ENCODE measurements at places on chromosomes 1 and 21.
A peak's percentile ranks its signal among the peaks of the same experiment; 100 is the strongest.

- no peaks in the 10 kb centered on the region for H3K4me1 ChIP-seq
- H3K4me3 ChIP-seq = no peak overlapping the region
- DNase-seq = no peak
- H3K27me3 ChIP-seq = no peaks in the 10 kb centered on the region
- H3K27ac ChIP-seq = no peak overlapping the region
- H3K36me3 ChIP-seq = no peaks in the 10 kb centered on the region
Observed at GRCh38 chr1:239879321-239880170, 212.1 kb upstream of the FMN2 start.

- no peak overlapping the region for H3K4me3 ChIP-seq
- no peaks in the 10 kb centered on the region for H3K36me3 ChIP-seq
- no peak for DNase-seq
- H3K27ac ChIP-seq = no peak overlapping the region
Observed at GRCh38 chr1:113405573-113405972, 15.3 kb downstream of the MAGI3 start.

- H3K27me3 ChIP-seq = peaks cover 7% of the 10 kb centered on the region
- no peak for DNase-seq
- H3K4me3 ChIP-seq = no peak overlapping the region
- H3K27ac ChIP-seq = no peak overlapping the region
Observed at GRCh38 chr1:226454349-226454748, 46.5 kb upstream of the PARP1 start.

DNA sequence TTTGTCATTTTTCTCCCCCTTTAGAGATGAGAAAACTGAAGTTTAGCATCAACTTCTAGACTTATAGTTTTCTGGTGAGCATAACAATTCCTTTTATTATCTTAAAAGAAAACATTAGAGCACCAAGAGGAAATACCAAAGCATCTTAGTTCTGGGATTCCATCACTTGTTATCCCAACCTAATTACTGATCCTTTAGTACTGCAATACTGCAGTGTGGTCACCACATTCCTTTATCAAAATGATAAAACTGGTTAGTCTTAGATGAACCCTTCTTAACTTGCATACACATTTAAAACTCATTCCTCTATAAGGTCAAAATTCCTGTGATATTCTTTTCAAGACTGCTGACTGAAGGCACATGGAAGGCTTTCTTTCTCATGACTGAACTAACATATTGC is 23.1 kb downstream of the SOD1 start:
- H3K27me3 ChIP-seq = no peaks in the 10 kb centered on the region
- H3K4me3 ChIP-seq = no peak overlapping the region
- H3K4me1 ChIP-seq = no peaks in the 10 kb centered on the region
- no peak for DNase-seq
- H3K27ac ChIP-seq = no peak overlapping the region

GRCh38 chr1:3070644-3071564 is 1.9 kb downstream of the PRDM16 start:
- no peak for DNase-seq
- no peak overlapping the region for H3K4me3 ChIP-seq
- H3K27ac ChIP-seq = no peak overlapping the region
- no peaks in the 10 kb centered on the region for H3K36me3 ChIP-seq

- H3K4me1 ChIP-seq = no peaks in the 10 kb centered on the region
- no peak for DNase-seq
- H3K27me3 ChIP-seq = peaks cover 11% of the 10 kb centered on the region
- H3K27ac ChIP-seq = no peak overlapping the region
- no peak overlapping the region for H3K4me3 ChIP-seq
Observed at GRCh38 chr1:16026723-16027484, 5.1 kb downstream of the CLCNKA start.

DNA sequence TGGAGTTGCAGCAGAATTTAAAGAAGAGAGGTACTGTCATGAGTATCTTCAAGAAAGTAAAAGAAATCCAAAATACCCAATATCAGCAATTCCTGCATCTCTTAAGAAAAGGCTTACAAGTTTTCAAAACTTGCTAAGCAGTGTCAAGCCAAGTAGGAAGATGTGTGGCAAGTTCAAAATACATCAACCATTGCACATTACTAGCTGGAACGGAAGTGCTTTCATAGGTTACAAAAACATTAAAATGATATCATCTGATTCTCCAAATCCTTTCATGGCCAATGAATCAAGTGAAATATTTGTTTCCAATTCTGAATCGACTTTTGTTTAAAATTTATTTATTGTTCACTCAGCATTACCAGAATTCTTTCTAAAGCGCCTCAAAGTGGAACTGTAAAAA is 5.7 kb upstream of the ABCA4 start:
- no peak overlapping the region for H3K4me3 ChIP-seq
- no peaks in the 10 kb centered on the region for H3K36me3 ChIP-seq
- peaks cover 4% of the 10 kb centered on the region for H3K27me3 ChIP-seq
- H3K27ac ChIP-seq = no peak overlapping the region

DNA sequence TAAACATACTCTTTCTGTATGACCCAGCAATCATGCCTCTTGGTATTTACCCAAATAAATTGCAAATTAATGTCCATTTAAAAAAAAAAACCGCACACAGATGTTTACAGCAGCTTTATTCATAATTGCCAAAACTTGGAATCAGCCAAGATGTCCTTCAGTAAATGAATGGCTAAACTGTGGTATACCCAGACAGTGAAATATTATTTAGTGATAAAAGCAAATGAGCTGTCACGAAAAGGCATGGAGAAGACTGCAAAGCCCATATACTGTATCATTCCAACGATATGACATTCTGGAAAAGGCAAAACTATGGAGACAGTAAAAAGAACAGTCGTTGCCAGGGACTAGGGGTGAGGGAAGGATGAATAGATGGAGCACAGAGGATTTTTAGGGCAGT is 77.0 kb upstream of the FAM20B start:
- H3K4me1 ChIP-seq = no peaks in the 10 kb centered on the region
- H3K27ac ChIP-seq = no peak overlapping the region
- H3K36me3 ChIP-seq = no peaks in the 10 kb centered on the region
- no peak overlapping the region for H3K4me3 ChIP-seq
- no peaks in the 10 kb centered on the region for H3K27me3 ChIP-seq
- DNase-seq = no peak

GRCh38 chr1:38558500-38559445 is 300.8 kb downstream of the RRAGC start:
- DNase-seq = no peak
- no peaks in the 10 kb centered on the region for H3K36me3 ChIP-seq
- H3K4me3 ChIP-seq = peak overlapping the region; percentile 70
- H3K4me1 ChIP-seq = peaks cover 64% of the 10 kb centered on the region

DNA sequence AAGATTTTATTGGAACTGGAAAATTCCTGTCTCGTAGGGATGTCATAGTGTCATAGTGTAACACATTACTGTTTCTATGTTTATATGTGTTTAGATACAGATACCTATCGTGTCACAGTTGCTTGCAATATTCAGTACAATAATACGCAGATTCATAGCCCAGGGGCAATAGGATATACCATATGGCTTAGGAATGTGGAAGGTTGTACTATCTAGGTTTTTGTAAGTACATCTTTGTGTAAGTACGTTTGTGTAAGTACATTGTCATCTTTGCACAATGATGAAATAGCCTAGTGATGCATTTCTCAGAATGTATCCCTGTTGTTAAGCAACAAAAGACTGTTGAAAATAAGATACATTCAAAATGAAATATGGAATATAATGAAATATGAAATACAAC is 68.9 kb downstream of the CAMTA1 start:
- peaks cover 1% of the 10 kb centered on the region for H3K36me3 ChIP-seq
- no peaks in the 10 kb centered on the region for H3K4me1 ChIP-seq
- H3K27ac ChIP-seq = no peak overlapping the region
- H3K4me3 ChIP-seq = no peak overlapping the region
- DNase-seq = no peak

DNA sequence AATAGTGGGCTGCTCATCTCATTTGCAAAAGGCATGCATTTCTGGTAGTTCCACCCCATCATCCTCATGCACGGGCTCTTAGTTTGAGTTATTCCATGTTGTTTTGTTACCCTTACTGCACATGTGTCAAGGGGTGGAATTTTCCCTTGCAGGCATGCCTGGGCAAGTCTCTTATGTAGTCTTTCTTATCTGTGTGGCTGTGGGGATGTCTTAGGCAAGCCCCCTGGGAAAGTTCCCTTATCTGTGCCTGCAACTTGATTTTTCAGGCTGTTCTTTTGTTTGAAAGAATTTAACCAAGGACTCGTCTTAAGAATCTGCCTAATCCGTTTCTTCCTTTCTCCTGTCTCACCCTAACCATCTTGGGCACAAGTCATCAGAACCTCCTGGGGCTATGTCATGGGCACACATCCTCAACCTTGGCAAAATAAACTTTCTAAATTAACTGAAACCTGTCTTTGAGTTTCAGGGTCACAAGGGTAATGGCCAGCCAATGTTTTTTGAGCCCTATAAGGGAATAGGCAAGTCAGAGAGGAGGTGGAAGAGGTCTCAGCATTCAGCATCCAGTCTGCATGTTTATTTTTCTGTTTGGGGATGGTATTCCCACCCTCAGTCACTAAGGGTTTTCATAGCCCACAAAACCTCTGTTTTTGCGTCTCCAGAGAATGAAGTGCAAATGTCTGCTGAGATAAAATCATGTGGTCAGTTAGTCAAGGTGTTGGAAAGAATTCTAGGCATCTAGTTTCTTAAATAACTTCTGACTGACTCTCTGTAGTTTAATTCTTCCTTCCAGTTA is 579.7 kb downstream of the PLA2G4A start:
- DNase-seq = no peak
- no peaks in the 10 kb centered on the region for H3K36me3 ChIP-seq
- H3K27me3 ChIP-seq = no peaks in the 10 kb centered on the region

GRCh38 chr1:193265716-193266115 is 79.3 kb upstream of the B3GALT2 start:
- H3K36me3 ChIP-seq = peaks cover 23% of the 10 kb centered on the region
- H3K4me3 ChIP-seq = no peak overlapping the region
- H3K27ac ChIP-seq = no peak overlapping the region
- H3K27me3 ChIP-seq = no peaks in the 10 kb centered on the region
- no peaks in the 10 kb centered on the region for H3K4me1 ChIP-seq

DNA sequence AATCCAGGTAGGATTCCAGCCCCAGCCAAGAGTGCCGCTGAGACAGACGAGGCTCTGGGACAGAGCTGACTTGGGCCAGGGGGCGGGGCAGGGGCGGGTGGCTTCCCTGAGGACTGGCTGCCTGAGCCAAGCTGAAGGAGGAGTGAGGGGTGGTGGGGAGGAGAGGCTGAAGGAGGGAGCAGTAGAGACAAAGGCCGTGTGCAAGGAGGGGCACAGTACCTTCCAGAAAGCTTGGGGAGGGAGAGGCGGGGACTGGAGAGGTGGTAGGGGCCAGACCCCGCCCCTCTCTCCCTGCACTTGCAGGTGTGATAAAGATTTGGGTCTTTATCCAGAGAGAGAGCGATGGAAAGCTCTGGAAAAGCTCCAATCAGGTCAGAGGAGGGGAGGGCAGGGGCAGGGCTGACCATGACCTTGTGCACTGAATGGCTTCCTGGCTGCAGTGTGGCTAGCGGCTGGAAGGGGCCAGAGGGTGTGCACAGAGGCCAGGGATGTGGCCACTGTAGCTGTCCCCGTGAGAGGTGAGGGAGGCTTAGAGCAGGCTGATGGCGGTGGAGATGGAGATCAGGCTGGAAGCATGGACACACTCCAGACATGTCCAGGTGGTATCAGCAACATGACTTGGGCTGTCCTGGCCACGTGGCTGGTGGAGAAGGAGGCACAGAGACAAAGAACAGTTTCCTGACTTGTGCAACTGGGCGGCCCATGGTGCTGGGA is 6.7 kb upstream of the EPHA8 start:
- no peaks in the 10 kb centered on the region for H3K36me3 ChIP-seq
- H3K27ac ChIP-seq = no peak overlapping the region
- peaks cover 30% of the 10 kb centered on the region for H3K27me3 ChIP-seq
- no peak overlapping the region for H3K4me3 ChIP-seq

DNA sequence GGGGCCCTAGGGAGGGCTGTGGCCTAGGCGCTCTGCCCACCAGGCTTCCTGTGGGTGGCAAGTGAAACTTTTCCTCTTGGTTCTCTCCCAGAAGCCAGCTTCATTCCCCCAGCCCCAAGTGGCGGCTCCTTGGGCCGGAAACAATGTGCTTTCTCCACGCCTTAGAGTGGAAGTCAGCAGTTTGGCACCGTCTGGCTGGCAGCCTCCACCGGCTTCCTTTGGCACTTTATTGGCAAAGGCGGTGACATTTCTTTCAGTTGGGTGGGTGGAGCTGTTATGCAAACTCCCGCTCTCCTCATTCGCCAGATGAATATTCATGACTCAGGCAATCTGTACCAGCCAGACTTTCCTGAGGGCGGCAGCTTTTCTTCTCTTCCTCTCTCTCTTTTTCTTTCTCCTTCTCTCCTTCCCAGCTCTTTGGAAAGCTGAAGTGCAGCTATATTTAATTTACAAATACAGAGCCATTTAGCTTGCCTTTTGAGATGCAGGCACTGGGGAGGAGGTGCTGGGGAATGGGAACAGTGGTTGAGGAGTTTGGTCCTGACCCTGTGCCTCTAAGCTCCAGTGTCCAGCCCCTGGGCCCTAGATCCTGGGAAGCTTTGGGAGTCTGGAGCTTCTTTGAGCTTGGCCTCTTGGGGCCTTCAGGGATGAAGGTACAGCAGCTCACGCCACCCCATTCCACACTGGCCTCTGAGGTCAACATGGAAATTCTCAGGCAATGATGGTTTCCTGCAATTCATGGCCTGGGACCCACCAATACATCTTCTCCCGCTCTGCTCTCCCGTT is 67.8 kb upstream of the POU3F1 start:
- H3K27me3 ChIP-seq = no peaks in the 10 kb centered on the region
- H3K4me1 ChIP-seq = no peaks in the 10 kb centered on the region
- H3K36me3 ChIP-seq = no peaks in the 10 kb centered on the region
- H3K27ac ChIP-seq = no peak overlapping the region
- no peak for DNase-seq
- no peak overlapping the region for H3K4me3 ChIP-seq

DNA sequence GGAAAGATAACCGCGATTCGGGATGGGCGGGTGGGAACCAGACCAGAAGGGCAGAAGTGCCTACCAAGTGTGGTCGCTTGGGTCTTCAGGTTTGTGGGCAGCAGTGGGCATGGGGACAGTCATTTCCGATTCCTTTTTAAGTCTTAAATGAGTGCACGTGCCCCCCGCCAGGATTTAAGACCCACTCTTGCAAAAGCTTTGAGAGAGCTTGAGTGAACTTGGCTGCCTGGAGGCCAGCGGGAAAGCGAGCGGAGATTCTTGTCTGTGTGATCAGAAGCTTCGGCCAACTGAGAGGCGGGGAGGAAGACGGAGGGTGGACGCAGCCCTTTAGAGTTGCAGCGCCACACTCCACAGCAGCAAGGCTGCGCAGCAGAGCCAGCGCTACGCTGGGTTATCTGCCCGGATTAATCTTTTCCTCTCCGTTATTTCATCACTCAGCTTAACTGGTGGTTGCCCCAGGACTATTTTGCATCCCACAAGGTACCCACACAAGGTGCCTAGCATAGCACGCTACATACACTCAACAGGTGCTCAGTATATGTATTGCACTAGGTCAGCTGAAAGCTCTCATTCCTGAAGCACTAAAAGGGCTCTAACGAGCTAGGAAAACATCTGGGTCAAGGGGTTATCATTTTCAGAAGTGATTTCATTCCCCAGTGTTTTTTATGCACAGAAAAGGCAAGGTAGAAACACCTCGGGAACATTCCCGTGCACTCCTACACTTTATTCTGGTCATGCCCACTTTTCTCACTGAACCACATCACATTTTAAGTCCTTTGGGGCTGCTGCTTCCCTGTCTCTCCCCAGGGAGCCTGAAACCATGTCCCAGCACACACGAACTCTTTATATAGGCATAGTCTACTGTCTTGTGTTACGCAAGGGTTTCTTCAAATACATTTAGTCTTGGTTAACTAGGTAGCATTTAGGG is 1.5 kb upstream of the BATF3 start:
- H3K27me3 ChIP-seq = peaks cover 8% of the 10 kb centered on the region
- no peak for DNase-seq
- peak overlapping the region; percentile 73 for H3K27ac ChIP-seq
- peak overlapping the region; percentile 80 for H3K4me3 ChIP-seq
- H3K36me3 ChIP-seq = peaks cover 14% of the 10 kb centered on the region

All from activated T-helper 1 cell treated with anti-CD3 and anti-CD28 coated beads, Interleukin-12 subunit alpha, Interleukin-12 subunit beta, Interleukin-2, Interleukin-4 antibody, amounts not matched to agents 30 ng/mL and 10 ng/mL and 1 ng/mL, durations not matched to agents 14 hours and 24 hours and 36 hours (primary cell).